ENCODE measurements at places on chromosomes 13 and 19.

DNA sequence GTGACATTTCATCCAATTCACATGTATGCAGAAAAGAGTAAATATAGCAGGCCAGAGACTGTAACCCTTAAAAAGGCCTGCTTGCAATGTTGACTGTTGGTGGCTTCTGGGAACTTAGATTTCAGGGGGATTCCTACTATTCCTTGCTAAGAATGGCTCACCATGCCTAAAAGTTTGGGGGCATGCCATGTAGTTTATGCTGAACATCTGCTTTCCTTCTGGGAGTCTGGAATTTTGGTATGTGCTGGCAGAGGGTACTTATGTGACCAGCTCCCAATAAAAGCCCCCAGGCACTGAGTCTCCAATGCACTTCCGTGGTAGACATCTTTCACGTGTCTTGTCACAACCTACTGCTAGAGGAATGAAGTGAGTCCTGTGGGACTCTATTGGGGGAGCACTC is 88.4 kb upstream of the PCDH8 start:
- no peak for DNase-seq

DNA sequence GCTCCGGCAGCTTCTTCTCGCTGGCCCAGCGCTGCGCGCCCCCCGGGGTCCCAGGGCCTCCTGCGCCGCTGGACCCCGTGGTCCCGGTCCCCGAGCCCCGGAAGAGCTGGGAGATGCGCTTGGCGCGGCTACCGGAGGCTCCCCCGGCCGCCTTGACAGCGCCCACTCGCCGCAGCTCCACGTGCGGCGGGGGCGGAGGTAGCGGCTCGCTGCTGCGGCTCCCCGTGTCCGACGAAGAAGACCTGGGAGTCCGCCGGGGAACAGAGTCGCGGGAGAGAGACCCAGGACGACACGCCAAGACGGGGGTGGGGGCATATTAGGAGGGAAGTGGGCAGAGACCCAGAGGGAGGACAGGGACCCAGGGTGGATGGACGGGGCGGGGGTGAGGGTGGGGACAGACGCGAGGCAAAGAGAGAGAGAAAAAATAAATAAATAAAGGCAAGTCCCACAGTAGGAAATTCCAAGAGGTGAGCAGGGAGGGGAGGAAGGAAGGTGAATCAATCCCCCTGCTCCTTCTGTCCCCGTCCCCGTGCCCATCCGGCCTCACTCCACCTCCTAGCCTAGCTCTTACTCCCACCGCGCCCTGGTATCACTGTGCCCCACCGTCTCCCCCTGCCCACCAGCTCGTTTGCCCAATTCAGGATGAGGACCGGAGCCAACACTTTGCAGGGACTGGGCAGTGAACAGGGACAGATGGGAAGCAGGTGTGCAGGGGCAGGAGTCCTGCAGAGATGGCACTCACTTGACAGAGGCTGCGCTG is 826 bp downstream of the RASIP1 start:
- DNase-seq, result no peak

DNA sequence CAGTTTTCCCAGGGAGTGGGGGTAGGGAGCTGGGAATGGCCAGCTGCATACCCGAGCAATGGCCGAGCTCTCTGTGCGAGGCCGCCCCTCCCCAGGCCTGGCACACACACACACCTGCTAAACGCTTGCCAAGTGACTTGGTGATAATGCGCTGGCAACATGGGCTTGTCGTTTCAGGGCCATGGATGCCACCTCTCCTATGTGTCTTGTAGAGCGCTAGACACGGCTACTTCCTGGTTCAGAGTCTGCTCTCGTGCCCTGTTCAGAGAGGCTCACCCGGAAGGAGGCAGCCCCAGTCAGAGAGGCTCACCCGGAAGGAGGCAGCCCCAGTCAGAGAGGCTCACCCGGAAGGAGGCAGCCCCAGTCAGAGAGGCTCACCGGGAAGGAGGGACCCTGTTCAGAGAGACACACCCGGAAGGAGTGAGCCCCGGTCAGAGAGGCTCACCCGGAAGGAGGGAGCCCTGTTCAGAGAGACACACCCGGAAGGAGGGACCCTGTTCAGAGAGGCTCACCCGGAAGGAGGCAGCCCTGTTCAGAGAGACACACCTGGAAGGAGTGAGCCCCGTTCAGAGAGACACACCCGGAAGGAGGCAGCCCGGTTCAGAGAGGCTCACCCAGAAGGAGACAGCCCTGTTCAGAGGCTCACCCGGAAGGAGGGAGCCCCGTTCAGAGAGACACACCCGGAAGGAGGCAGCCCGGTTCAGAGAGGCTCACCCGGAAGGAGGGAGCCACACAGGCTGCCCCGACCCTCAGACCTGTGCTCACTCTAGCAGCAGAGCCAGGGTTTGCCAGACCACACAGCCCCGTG is 4.2 kb downstream of the ADPRHL1 start:
- DNase-seq, result peak; percentile 68

GRCh38 chr13:47277774-47278173 is 380.9 kb upstream of the HTR2A start:
- no peak for DNase-seq

DNA sequence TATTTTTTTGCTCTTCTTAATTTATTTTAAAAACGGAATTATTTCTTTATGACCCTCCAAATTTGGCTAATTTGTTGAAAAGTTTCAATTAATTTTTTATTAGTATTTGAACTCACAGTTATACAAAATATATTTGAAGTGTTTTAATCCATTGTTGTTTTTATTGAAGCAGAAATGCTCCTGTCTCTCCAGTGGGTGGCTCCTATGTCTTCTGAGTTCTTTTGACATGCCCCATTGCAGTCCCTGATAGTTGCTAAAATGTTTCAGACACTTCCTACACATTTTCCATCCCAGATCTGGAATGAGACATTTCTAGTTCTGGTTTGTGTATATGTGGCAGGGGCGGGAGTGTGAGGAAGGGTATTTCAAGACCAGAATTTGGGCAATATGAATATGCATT is 579.4 kb upstream of the PRR20A start:
- no peak for DNase-seq

Data from SJCRH30 (cell line).